ENCODE measurements at places on chromosomes 12 and 14.

DNA sequence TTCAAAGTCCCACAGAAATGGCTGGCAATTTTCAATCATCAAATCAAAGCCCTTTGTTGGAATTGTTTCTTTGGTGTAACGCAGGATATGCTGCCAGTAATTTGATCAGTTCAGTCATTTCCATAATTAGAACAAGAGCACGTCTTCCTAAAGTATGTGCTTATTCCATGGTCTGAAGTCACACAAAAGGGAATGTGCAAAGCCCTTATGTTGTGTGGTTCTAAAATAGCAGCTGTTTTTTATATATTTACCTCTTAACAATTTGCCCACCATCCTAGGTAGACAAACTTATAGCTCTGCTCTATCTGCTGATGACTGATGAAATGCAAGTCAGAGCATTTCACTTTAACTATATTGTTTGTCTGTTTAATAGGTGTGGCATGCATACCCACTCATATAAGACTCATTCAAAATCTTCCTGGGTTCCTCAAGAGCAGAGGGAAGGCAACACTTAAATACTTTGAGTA, 176.1 kb upstream of the SLC38A2 start:
- DNase-seq, result no peak

DNA sequence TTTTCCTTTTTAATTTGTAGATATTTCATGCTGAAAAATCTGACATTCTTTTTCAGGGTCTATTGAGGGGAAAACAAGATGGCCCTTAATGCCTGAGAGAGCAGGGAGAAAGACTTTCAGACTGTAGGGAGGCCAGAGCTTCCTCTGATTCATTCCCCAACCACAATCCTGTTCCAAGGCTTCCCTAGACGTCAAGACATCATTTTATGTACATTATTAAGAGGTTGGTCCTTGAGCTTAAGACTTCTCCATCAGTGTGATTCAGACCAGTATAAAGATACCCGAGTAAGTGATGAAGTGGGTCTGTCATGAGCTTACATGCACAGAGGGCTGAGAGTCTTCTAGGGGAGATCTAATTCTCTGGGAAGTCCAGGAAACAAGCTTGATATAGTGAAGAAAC, 57.3 kb downstream of the AVPR1A start:
- DNase-seq, result no peak

DNA sequence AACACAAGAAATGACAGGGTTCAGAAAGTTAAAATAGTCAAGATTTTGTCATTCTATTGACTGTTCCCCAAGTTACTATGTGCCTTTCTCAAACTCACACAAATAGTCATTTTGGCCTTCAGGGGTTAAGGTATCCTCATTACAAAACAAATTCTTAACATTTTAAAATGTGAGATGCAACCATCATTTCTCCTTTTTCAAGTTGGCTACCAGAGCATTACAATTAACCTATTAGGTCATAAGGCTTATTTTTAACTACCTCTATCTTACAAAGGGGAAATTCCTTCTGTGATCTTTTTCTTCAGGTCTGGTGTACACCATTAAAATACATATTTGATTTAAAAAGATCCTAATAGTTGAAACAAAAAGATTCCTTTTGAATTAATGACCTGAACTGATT, 61.2 kb downstream of the SLC38A1 start:
- no peak for DNase-seq

DNA sequence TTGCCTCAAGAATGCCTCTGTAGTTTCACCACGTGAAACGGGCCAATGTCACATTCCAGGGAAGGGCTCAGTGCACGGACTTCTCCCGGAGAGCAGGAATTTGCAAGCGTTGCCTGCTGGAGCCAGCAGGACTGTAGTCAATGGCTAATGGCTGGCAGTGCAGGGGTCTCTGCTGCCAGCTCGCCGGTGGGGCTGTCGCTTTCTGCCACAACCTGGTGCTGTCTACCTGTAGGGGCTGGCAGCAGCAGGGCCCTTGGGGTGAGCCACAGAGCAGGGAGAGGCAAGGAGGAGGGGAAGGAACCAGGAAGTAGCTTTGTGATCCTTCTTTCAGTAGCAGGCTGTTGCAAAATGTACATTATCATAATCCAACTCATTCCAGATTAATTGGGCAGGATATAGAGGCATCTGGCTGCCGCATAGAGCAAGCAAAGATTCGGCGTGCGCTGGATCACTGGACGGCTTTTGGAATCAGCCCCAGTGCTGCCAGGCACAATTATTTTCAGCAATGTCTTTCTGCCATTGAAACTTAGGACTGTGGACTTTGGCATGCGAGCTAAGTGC, 114.1 kb downstream of the PAPOLA start:
- DNase-seq, result no peak

DNA sequence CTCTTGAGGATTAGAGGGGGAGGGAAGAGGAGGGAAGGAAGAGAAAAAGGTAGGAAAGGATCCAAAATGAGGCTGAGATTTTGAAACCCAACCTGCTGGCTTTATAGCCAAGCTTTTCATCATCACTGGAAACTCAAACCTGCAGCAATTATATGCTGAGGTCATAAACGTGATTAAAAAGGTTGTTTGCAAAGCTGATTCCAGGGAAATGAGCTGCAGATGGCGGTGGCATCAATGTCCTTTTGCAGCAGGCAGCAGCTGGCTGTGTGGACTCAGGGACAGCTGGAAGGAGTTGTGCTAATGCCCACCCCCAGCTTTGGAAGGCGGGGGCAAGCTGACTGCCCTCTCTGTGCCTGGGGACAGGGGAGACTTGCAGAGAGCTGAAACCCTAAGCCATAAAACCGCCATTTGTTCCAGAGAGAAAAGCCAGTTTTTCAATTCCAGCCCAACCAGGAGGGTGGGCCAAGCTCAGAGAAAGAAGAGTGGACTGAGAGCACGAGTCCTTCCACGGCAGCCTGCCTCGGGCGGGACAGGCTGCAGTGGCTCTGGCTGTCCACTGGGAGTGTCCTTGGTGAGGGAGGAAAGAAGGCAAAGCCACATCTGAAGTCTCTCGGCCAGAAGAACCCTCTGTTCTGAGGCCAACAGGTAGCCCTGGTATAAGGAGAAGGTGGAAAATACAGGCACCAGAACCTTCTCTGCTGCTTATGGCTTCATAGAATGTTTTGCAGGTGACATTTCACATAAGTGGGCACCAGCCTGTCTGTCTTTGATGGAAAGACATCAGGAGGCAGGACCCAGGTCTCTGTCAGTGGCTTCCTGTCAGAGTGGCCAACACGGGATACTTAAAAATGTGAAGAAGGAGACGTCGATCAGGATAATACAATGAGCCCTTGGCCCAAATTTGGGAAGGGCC, 90.7 kb downstream of the SINHCAF start:
- DNase-seq, result no peak

- no peak for DNase-seq
Measured at GRCh38 chr12:74043343-74043742, 494.3 kb upstream of the ATXN7L3B start.

- no peak for DNase-seq
Measured at GRCh38 chr12:62523619-62524018, 57.0 kb downstream of the MON2 start.

DNA sequence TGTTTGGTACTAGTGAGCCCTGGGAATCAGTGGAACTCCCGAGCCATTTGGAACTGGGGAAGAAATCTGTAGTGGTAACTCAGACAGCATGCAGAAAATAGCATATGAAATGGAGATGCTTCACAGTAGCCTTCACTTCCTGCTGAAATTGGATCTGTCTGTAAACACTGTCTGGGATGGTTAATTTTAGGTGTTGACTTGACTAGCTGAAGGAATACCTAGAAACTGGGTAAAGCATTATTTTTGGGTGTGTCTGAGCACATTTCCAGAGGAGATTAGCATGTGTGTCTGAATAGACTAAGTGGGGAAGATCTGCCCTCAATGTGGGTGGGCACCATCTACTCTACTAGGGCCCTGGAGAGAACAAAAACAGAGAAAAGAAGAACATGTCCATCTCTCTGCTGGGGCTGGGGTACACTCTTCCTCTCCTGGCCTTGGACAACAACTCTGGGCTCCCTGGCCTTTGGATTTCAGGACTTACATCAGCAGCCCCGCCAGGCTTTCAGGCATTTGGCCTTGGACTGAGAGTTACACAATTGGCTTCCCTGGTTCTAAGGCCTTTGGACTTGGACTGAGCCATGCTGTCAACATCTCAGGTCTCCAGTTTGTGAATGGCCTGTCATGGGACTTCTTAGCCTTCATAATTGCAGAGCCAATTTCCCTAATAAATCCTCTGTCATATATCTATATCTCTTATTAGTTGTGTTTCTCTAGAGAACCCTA, 14.0 kb upstream of the CRADD start:
- DNase-seq, result no peak

GRCh38 chr12:131057722-131058515, 104.2 kb downstream of the ADGRD1 start:
- DNase-seq, result no peak

- no peak for DNase-seq
Measured at GRCh38 chr12:106632797-106633450, 50.1 kb downstream of the RFX4 start.

DNA sequence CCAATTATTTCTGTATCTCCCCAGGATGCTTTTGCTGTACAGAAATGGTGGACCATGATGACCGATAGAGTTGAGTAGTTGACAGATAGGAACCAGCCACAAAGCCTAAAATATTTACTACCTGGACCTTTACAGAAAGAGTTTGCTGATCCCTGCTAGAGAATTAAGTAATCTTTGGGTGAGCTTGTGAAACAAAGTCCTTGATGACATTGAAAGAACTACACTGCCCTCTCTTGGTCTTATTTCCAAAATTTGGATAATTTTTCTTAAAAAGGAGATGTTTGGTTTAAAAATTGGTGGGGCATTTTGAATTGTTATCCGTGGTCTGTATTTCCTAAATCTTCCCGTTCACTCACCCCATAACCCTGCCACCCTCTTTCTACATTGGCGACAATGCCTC, 13.7 kb upstream of the TCTN1 start:
- DNase-seq, result peak; percentile 52

GRCh38 chr12:81245458-81245857, 167.6 kb downstream of the ACSS3 start:
- no peak for DNase-seq

DNA sequence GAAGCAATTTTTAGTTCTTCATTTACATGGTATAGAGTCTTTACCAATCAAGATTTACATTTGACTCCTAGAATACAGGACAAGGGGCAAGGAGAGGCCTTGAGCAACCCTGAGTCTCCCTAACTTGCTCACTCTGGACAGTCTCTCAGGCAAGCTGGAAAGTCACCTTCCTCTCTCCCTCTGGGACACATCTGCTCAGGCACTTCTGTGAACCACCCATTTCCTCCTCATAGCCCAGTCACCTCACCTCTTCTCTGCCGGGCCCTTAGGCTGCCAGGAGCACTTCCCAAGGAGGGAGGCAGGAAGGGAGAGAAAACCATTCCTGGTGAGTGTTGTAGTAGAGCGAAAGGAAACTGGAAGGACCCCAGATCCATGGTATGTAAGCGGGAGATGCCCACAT, 202.8 kb downstream of the TTC7B start:
- no peak for DNase-seq

GRCh38 chr12:98819821-98820404, 174.8 kb downstream of the APAF1 start:
- no peak for DNase-seq

DNA sequence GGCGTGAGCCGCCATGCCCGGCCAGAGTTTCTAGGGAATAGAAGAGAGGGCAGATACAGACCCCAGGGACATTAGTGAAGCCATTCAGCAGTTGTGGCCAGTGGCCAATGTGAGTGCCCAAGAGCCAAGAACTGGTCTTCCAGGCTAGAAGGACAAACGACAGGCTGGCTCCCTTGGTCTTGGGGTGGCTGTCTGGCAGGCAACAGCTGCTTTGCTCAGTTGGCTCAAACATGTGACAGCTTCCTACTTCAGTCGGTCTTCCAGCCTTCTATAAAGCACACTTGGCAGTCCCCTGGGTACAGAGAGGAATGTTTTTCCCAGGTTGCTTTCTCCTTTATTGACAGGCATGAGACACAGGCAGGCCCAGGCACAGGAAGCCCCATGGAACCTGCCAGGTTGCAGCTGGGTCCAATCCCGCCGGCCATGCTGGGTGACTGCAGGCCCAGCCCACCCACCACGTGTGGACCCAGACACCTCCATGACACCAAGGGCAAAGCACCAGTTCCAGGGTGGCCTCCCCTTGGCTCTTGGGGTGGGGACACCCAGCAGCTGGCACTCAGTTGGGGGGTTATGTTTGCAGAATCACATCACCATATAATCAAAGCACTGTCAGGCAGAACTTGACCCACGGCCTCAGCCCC, 15.4 kb downstream of the CHGA start:
- no peak for DNase-seq

- DNase-seq, result no peak
Measured at GRCh38 chr14:51024377-51024776, 70.5 kb downstream of the TRIM9 start.
